CD8-positive, alpha-beta memory T cell (primary cell): ENCODE measurements at places on chromosomes 6 and 20.

DNA sequence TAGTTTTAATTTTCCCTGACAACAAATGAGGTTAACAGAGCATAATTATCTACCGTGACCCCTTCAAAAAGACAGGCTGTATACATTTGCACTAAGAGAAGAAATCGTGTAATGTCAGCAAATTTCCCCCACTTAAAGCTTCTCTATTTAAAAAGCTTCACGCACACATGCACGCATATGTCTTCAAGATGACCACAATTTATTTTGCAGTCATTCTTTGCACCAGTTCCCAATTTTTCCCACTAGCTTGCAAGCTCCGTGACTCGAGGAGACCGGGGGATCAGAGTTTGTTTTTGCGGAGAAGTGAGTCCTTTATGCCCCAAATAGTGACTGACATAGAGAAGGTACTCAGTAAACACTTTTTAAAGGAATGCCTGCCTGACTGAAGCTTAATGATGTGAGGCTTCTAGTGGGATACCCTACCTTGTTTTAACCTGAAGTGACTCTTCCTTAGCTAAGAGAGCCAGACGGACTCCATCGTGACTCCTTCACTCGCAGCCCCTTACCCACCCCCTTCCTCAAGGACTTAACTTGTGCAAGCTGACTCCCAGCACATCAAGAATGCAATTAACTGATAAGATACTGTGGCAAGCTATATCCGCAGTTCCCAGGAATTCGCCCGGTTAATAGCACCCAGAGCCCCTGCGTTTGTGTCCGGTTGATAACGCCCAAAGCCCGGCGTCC is 9.3 kb upstream of the NQO2 start:
- H3K36me3 ChIP-seq, result no peaks in the 10 kb centered on the region
- H3K4me3 ChIP-seq, result peak overlapping the region; percentile 78
- H3K27ac ChIP-seq, result peak overlapping the region; percentile 98
- peaks cover 23% of the 10 kb centered on the region for H3K4me1 ChIP-seq

DNA sequence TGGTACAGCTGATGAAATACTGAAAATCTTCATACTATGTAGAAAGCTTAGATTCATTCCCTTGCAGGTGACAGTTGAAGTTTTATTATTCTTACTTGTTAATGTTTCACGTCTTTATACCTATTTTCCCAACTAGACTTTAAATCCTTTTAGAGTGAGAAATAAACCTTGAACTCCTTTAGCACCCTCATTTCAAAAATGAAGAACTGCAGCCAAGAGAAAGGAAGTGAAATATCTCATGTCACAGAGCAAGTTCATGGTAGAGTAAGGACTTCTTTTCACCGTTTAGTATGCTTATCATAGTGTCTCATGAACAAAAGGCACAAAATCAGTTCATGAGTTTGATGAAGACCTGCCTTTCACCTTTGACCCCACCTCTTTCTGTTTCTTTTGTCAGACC is 38.5 kb downstream of the ORC3 start:
- no peaks in the 10 kb centered on the region for H3K36me3 ChIP-seq
- no peak overlapping the region for H3K4me3 ChIP-seq
- no peaks in the 10 kb centered on the region for H3K4me1 ChIP-seq
- no peaks in the 10 kb centered on the region for H3K27me3 ChIP-seq
- H3K27ac ChIP-seq, result no peak overlapping the region

GRCh38 chr6:46050845-46051405 is 35.3 kb upstream of the CLIC5 start:
- no peak overlapping the region for H3K4me3 ChIP-seq
- H3K27me3 ChIP-seq, result no peaks in the 10 kb centered on the region
- H3K4me1 ChIP-seq, result no peaks in the 10 kb centered on the region
- no peaks in the 10 kb centered on the region for H3K36me3 ChIP-seq
- no peak overlapping the region for H3K27ac ChIP-seq
- no peak for DNase-seq

GRCh38 chr6:90184334-90185298 is 112.0 kb downstream of the BACH2 start:
- DNase-seq, result no peak
- H3K36me3 ChIP-seq, result no peaks in the 10 kb centered on the region
- no peak overlapping the region for H3K4me3 ChIP-seq
- H3K27ac ChIP-seq, result no peak overlapping the region

GRCh38 chr20:61364147-61364546 is 112.1 kb downstream of the CDH4 start:
- DNase-seq, result no peak
- no peaks in the 10 kb centered on the region for H3K27me3 ChIP-seq
- no peaks in the 10 kb centered on the region for H3K36me3 ChIP-seq

GRCh38 chr6:37483917-37484785 is 15.5 kb downstream of the CCDC167 start:
- DNase-seq, result peak; percentile 73
- peaks cover 31% of the 10 kb centered on the region for H3K36me3 ChIP-seq
- peaks cover 14% of the 10 kb centered on the region for H3K4me1 ChIP-seq

GRCh38 chr6:16179970-16180431 is 51.1 kb downstream of the MYLIP start:
- H3K27ac ChIP-seq, result no peak overlapping the region
- H3K4me3 ChIP-seq, result peak overlapping the region; percentile 28
- H3K36me3 ChIP-seq, result no peaks in the 10 kb centered on the region
- peak; percentile 37 for DNase-seq

- H3K4me3 ChIP-seq, result no peak overlapping the region
- no peaks in the 10 kb centered on the region for H3K27me3 ChIP-seq
- H3K36me3 ChIP-seq, result no peaks in the 10 kb centered on the region
- H3K27ac ChIP-seq, result no peak overlapping the region
Observed at GRCh38 chr6:35049900-35050756, 91.0 kb downstream of the TCP11 start.

DNA sequence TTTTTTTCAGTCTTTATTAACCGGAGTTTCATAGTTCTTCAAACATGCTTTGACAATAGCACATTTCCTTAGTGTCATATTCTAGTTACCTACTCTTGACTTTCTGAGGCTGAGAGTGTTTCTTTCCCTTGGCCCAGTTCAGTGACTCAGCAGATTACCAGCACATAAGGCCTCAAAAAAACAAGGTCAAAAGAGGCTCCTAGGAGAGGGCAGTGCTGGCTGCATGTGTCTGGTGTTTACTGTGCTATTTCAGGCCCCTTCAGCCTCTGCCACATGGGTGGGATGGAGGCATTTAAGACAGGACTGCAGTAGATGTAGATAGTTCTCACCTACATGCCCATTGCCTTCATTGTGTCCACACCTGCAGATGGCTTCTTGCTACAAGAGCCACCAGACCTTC is 198.2 kb upstream of the SSTR4 start:
- H3K36me3 ChIP-seq, result no peaks in the 10 kb centered on the region
- no peaks in the 10 kb centered on the region for H3K4me1 ChIP-seq
- no peak for DNase-seq

GRCh38 chr20:62876902-62877816 is 15.5 kb upstream of the TCFL5 start:
- H3K4me3 ChIP-seq, result no peak overlapping the region
- H3K4me1 ChIP-seq, result peaks cover 5% of the 10 kb centered on the region
- no peak for DNase-seq

- no peaks in the 10 kb centered on the region for H3K4me1 ChIP-seq
- no peak overlapping the region for H3K27ac ChIP-seq
- no peak for DNase-seq
- no peaks in the 10 kb centered on the region for H3K36me3 ChIP-seq
- H3K27me3 ChIP-seq, result no peaks in the 10 kb centered on the region
Observed at GRCh38 chr6:17150096-17150495, 48.2 kb downstream of the STMND1 start.

DNA sequence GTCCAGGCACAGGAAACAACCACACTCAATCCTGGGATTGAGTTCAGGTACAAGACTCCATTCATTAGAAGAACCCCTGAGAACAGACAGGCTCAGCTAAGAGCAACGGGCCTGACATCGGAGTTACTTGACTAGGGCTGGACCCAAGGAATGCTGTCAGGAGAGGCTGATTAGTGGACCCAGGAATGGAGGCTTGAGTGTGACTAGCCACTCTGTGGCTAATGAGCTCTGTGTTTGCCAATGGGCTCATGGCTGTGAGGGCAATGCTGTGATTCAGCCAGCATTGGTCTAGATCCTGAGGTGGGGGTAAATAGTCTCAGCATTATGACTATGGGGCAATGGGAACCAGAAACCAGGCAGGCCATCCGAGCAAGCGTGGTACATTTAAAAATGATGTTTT is 71.8 kb downstream of the RIOK1 start:
- no peak overlapping the region for H3K4me3 ChIP-seq
- H3K4me1 ChIP-seq, result no peaks in the 10 kb centered on the region
- H3K27ac ChIP-seq, result no peak overlapping the region
- H3K27me3 ChIP-seq, result no peaks in the 10 kb centered on the region

GRCh38 chr6:139338795-139339194 is 35.7 kb downstream of the CITED2 start:
- H3K27ac ChIP-seq, result no peak overlapping the region
- no peaks in the 10 kb centered on the region for H3K27me3 ChIP-seq
- H3K4me1 ChIP-seq, result peaks cover 14% of the 10 kb centered on the region
- DNase-seq, result no peak

- no peaks in the 10 kb centered on the region for H3K36me3 ChIP-seq
- no peaks in the 10 kb centered on the region for H3K27me3 ChIP-seq
- H3K27ac ChIP-seq, result peak overlapping the region; percentile 85
- peak overlapping the region; percentile 76 for H3K4me3 ChIP-seq
- DNase-seq, result no peak
Observed at GRCh38 chr20:46088409-46089166, 1.2 kb downstream of the NCOA5 start.

- no peaks in the 10 kb centered on the region for H3K27me3 ChIP-seq
- no peaks in the 10 kb centered on the region for H3K4me1 ChIP-seq
- DNase-seq, result no peak
Observed at GRCh38 chr6:128438393-128438792, 82.0 kb downstream of the PTPRK start.

- no peak for DNase-seq
- H3K27ac ChIP-seq, result no peak overlapping the region
- H3K4me3 ChIP-seq, result peak overlapping the region; percentile 12
Observed at GRCh38 chr6:5507131-5507681, 245.9 kb downstream of the FARS2 start.

DNA sequence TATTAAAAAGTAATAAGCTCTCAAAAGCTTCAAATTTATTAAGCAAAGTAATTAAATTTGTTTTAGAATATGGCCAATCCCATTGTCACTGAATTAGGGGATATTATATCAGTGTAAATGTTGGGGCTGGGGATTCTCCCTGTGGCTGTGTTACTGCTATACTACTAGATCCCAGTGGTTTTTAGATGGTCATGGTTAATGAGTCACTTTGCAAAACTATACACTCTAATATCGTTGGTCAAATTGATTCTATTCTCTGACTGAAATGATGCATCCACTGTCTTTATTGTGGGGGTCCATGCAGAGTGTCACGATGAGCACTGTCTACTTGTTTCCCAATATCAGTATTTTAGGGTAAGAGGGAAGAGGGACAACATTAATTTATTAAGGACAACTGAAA is 336.9 kb upstream of the PREP start:
- DNase-seq, result no peak
- H3K4me1 ChIP-seq, result no peaks in the 10 kb centered on the region
- H3K36me3 ChIP-seq, result no peaks in the 10 kb centered on the region
- no peak overlapping the region for H3K27ac ChIP-seq
- no peaks in the 10 kb centered on the region for H3K27me3 ChIP-seq
- H3K4me3 ChIP-seq, result no peak overlapping the region

GRCh38 chr6:151025076-151025475 is 159.6 kb downstream of the MTHFD1L start:
- DNase-seq, result no peak
- no peak overlapping the region for H3K4me3 ChIP-seq
- H3K27ac ChIP-seq, result no peak overlapping the region
- no peaks in the 10 kb centered on the region for H3K4me1 ChIP-seq
- H3K36me3 ChIP-seq, result no peaks in the 10 kb centered on the region
- H3K27me3 ChIP-seq, result no peaks in the 10 kb centered on the region

DNA sequence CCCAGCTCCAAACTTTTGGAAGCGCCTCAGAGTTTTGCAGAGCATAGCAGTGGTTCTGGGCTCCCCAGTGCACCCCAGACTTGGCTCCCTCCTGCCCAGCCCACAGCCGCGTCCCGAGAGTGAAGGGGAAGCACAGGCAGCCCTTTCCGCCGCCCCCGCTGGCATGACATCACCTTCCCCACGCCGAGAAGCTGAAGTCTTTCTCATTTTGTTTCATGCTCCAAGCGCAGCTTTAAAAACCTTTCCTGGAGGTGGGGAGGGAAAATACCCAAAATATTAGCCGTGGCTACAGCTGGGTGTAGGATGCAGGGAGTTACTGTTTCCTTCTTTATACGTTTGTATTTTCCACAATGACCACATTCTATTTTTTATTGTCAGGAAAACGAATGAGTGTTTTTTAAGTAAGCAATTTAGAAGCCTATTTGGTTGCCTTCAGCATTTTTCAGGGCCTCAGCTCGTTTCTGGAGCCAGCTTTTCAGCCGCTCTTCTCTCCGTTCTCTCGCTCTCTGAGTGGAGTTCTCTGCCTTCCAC is 72.9 kb downstream of the SNX5 start:
- peaks cover 4% of the 10 kb centered on the region for H3K27me3 ChIP-seq
- no peak for DNase-seq
- no peaks in the 10 kb centered on the region for H3K36me3 ChIP-seq
- H3K27ac ChIP-seq, result no peak overlapping the region
- no peak overlapping the region for H3K4me3 ChIP-seq

- H3K27me3 ChIP-seq, result peaks cover 22% of the 10 kb centered on the region
- no peaks in the 10 kb centered on the region for H3K36me3 ChIP-seq
- H3K4me1 ChIP-seq, result no peaks in the 10 kb centered on the region
Observed at GRCh38 chr20:51023617-51024155, 779 bp upstream of the KCNG1 start.

- H3K27ac ChIP-seq, result no peak overlapping the region
- no peaks in the 10 kb centered on the region for H3K27me3 ChIP-seq
- no peaks in the 10 kb centered on the region for H3K4me1 ChIP-seq
- DNase-seq, result no peak
Observed at GRCh38 chr6:85600713-85601313, 7.2 kb upstream of the SNX14 start.

- no peaks in the 10 kb centered on the region for H3K36me3 ChIP-seq
- H3K4me3 ChIP-seq, result no peak overlapping the region
- DNase-seq, result no peak
- no peak overlapping the region for H3K27ac ChIP-seq
- H3K4me1 ChIP-seq, result no peaks in the 10 kb centered on the region
Observed at GRCh38 chr20:22499515-22500166, 84.7 kb downstream of the FOXA2 start.

DNA sequence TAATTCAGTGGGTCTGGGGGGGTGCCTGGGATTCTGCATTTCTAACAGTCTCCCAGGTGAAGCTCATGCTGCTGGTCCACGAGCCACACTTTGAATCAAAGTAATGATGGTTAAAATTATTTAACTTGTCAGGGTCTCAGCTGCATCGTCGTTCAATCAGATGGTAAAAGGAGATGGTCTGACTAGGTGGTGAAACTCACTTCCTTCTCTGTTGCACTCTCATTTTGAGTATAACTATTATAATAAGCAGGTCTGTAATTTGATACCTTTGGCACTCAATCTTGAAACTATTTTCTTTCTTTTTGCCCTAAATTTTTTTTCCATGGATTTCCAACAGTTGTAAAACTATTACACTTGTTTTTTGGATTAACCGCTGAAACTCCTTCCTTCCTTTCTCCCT is 292.5 kb downstream of the FARS2 start:
- no peaks in the 10 kb centered on the region for H3K36me3 ChIP-seq
- no peak overlapping the region for H3K27ac ChIP-seq
- DNase-seq, result no peak
- H3K4me1 ChIP-seq, result no peaks in the 10 kb centered on the region
- no peak overlapping the region for H3K4me3 ChIP-seq
- no peaks in the 10 kb centered on the region for H3K27me3 ChIP-seq

GRCh38 chr6:126063512-126064146 is 77.3 kb downstream of the TRMT11 start:
- H3K4me1 ChIP-seq, result no peaks in the 10 kb centered on the region
- no peak overlapping the region for H3K27ac ChIP-seq
- no peak overlapping the region for H3K4me3 ChIP-seq
- H3K27me3 ChIP-seq, result no peaks in the 10 kb centered on the region

- no peaks in the 10 kb centered on the region for H3K27me3 ChIP-seq
- H3K4me3 ChIP-seq, result no peak overlapping the region
- H3K4me1 ChIP-seq, result peaks cover 12% of the 10 kb centered on the region
- DNase-seq, result no peak
- no peak overlapping the region for H3K27ac ChIP-seq
Observed at GRCh38 chr20:48933017-48933766, 11.7 kb downstream of the ARFGEF2 start.
